CD4-positive, alpha-beta memory T cell (primary cell): ENCODE measurements at places on chromosomes 12 and 14. TPM values are rescaled to one million over a fixed set of nuclear protein-coding genes. Genes with fewer than 3 reads are reported as not detected.

The ANO4 gene
- not detected for total RNA-seq

The CLEC9A gene
- not detected for total RNA-seq

- DNase-seq, result no peak
Measured at GRCh38 chr14:100691395-100692056, 35.2 kb upstream of the DLK1 start.

- DNase-seq, result no peak
Measured at GRCh38 chr12:78018171-78018910, 187.6 kb downstream of the NAV3 start.

The NKX2-1 gene
- not detected for total RNA-seq

- no peak for DNase-seq
Measured at GRCh38 chr12:42270596-42270995, 32.5 kb upstream of the YAF2 start.

GRCh38 chr12:93297536-93297935 is 80.2 kb upstream of the NUDT4 start:
- no peak for DNase-seq

GRCh38 chr14:59199205-59199604 is 10.7 kb downstream of the DAAM1 start:
- no peak for DNase-seq

- DNase-seq, result no peak
Measured at GRCh38 chr14:39025250-39025809, 77.7 kb downstream of the SEC23A start.

The PAWR gene
- 2.8 TPM for total RNA-seq

DNA sequence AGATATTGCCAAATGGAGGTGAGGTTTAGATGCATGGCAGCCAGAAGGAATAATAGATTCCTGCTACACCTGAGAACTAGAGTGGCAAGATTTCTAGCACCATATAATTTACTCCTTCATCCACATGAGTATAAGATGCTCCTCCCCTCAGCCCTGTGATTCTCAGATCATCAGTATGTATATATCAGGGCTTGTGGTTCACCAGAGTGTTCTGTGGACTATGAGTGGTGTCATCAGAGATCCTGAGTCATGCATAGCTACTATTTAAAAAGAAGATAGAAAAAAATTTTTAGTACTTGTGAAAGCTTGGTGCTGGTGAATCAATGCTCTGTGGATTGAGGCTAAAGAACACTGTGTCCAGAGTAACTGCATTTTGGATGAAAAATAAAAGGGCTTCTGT is 285.9 kb downstream of the BMP4 start:
- no peak for DNase-seq

DNA sequence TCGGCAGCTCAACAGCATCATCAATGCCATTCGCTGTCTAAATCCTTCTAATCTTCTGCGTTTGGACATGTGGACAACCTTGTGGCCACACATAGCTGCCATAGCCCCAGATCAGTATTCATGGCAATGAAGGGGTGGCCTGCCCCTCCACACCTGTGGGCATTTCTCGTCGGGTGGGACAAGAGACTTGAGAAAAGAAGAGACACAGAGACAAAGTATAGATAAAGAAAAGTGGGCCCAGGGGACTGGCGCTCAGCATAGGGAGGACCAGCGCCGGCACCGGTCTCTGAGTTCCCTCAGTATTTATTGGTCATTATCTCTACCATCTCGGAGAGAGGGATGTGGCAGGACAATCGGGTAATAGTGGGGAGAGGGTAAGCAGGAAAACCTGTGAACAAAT is 42.3 kb downstream of the MAGOHB start:
- no peak for DNase-seq

The ERP27 gene
- 9.3 TPM for total RNA-seq

- no peak for DNase-seq
Measured at GRCh38 chr12:94832780-94833681, 170.5 kb downstream of the NDUFA12 start.

The TROAP gene
- total RNA-seq, result 0.26 TPM

DNA sequence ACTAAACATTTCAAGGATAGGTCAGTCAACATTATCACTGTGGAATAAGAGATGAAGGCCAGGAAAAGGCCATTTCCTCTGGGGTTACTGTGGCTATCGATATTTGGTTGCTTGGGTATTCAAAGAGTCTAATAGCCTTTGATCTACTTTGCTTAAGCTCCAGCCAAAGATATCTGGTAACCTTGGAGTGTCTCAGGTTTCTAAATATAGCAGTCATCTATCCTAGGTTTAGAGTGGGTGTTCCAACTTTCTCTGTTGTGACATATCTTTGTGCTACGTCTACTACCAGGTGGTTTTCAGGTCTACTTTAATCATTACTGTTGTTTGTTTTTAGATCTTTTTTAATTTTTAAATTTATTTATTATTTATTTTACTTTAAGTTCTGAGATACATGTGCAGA is 42.4 kb downstream of the RDH12 start:
- no peak for DNase-seq

GRCh38 chr14:46306267-46306666 is 345.3 kb downstream of the RPL10L start:
- no peak for DNase-seq

The IL31 gene
- not detected for total RNA-seq

The ATL1 gene
- total RNA-seq, result 1.6 TPM

DNA sequence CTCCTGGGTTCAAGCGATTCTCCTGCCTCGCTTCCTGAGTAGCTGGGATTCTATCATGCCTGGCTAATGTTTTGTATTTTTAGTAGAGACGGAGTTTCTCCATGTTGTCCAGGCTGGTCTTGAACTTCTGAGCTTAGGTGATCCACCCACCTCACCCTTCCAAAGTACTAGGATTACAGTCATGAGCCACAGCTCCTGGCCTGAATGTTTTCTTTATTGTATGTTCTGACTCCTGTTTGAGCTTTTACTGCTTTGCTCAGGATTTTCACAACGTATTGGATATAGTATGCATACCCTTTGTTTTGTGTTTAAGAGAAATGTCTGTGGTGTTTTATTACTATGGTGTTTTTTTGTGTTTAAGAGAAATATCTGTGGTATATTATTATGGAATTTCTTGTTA is 37.2 kb downstream of the ATF7IP start:
- DNase-seq, result no peak

DNA sequence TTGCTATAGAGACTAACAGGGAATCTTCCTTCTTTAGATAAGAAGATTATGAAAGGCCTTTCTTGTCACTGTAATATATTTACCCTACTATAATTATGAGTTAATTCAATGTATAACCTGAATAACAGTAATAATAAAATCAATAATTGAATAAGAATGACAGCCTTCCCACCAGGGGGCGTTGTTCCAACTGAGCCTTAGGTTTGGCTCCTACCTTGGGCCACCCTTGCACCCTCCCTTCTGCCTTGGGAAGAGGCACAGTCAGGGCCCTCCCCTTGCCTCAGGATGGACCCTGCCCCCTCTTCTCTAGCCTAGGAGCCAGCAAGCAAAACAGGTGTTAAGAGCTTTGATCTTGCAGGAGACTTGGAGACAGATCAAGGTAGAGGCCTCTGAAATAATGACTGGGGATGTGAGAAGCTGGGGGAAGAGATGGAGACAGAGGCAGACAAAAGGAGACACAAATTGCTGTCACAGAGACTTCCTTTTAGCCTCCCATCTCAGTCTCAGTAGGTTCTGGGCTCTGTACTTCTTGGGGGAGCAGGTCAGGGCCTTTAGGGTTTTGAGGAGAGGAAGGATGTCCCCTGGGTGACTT is 40.1 kb upstream of the CISTR start:
- DNase-seq, result peak; percentile 17

DNA sequence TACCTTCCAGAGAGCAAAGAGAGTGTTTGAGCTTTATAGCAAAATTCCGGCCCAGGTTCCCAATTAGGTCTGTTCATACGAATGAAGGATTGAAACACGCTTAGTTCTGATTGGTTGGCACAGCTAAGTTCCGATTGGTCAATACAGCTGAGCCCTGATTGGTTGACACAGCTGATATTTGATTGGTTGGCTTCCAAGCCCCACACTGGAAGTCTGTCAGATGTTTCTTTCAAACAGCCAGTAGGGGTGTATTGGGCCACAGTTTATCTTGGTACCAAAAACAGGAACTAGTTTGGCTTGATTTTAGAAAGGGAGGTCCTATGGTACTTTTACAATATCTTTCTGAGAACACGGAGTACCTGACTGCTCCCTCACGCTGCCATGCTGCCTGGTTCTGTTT is 93.4 kb downstream of the CAND1 start:
- DNase-seq, result no peak

The RERG gene
- total RNA-seq, result not detected

- no peak for DNase-seq
Measured at GRCh38 chr14:36052681-36053080, 123.8 kb downstream of the PTCSC3 start.

- peak; percentile 70 for DNase-seq
Measured at GRCh38 chr14:91067186-91067585, 6.7 kb upstream of the RPS6KA5 start.

DNA sequence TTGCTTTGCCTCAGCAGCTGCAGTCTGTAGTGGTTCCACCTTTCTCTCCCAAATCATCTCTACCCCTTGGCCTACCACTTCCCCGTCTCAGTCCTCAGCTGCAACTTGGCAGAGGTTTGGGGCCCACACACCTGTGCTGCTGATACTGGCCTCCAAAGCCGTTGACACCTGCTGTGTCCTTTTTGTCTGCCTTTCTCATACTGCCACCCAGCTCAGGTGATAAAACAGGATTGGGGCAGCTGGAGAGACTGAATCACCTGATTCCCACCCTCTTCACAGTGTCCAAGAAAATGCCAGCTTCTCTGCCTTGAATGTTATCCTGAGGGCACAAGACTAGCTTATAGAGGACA is 103.7 kb downstream of the ETV6 start:
- no peak for DNase-seq

DNA sequence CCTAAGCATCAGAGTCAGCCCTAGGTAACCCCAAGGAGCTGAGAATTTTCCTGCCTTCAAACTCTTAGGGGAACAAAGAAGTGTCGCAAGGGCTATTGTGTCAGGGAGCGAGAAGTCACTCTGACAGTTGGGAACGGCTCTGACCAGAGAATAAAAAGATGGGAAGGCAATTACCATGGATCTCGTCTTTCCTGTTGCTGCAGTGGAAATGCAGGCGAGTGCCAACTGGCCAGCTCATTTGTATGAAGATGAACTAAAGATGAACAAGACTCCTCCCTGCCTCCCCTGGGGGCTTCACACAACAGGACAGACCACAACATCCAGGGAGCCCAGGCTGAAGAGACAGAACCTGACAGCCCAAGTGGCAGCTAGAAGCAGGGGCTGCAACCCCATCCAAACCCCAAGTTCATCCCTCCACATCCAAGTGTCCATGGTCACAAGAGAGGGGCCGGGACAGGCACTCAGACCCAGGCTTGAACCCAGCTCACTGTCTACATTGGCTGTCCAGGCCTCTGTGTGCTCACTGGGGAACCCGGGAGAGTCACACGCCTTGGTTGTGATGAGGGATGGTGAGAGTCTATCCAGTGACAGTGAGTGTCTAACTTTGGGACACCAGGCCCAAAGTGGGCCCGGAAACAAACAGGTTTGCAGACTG is 322.4 kb downstream of the BCL11B start:
- DNase-seq, result no peak

The CLEC6A gene
- total RNA-seq, result not detected

- DNase-seq, result no peak
Measured at GRCh38 chr14:31166271-31166561, 41.4 kb downstream of the HECTD1 start.

DNA sequence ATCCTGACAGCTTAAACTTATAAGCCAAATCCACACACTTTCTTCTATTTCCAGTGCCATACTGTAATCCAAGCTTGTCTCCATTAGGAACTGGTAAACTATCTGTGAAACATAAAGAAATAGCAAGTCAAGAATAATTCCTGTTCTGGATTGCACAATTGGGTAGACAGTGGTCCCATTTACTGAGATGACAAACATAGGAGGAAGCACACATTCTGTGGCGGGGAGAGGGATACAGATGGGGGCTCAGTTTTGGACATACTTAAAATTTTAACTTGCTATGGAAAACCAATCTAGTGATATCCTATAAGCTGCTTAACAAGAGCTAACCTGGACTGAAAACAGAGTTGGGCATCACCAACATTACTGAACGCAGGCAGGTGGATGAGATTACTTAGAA is 16.3 kb downstream of the MAP4K5 start:
- no peak for DNase-seq

The BAZ1A gene
- total RNA-seq, result 56.4 TPM

DNA sequence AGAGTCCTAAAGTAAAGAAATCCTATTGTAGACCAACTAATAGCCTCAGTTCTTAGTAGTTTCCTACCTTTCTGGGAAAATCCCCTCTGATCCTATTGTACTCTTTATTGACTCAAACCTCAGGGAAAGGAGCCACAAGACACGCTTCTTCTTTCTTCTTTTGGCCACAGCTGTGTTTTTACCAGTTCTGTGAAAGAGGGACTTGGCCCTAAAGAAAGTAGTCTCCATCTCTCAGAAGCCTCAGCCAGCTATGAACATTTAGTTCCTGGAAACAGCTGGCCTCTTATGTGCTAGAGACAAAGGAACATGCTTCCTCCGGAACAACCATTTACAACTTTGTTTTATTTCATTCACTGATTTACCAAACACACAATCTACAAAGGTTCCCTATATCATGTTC is 66.1 kb upstream of the ARID2 start:
- DNase-seq, result no peak

DNA sequence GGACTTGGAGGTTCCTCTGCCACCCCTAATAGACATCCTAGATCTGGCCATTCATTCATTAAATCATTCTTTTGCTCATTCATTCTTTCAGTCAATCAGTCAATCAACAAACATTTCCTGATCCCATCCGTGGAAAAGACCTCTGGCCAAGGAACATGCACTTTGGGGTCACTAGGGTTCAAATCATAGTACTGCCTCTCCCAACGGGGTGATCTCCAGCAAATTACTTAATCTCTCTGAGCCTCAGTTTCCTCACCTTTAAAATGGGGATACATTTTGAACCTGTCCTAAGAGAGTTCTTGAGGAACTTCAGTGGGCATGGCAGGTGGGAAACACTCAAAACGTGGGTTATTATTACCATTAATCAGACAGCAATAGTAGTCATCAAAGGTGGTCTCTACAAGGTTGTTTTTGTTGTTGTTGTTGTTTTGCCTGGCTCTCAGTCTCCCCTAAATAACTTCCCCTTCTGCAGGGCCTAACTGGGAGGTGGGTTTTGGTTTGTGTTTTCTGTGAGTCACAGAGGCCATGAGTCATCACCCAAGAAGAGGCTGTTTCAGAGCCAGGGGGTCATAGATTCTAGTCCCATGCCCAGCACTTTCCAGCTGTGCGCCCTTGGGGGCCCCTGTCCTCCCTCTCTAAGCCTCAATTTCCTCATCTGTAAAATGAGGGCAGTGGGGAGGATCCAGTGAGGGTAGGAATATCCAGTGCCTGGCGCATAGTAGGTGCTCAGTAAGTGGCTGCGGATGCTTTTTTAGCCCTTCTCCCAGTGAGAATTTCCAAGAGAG is 16.9 kb upstream of the FAM222A start:
- no peak for DNase-seq

GRCh38 chr12:86513226-86513625 is 257.0 kb upstream of the MGAT4C start:
- DNase-seq, result no peak

The LGR5 gene
- total RNA-seq, result not detected

GRCh38 chr14:29462321-29462720 is 465.3 kb downstream of the PRKD1 start:
- no peak for DNase-seq

The PLEKHD1 gene
- 0.30 TPM for total RNA-seq

- DNase-seq, result no peak
Measured at GRCh38 chr12:47303207-47303606, 223.4 kb upstream of the AMIGO2 start.

- no peak for DNase-seq
Measured at GRCh38 chr12:75944905-75945432, 86.6 kb downstream of the PHLDA1 start.

The DPY19L2 gene
- 0.97 TPM for total RNA-seq
